ENCODE measurements at places on chromosomes 1 and 21.

- DNase-seq = no peak
Observed at GRCh38 chr1:228340686-228341449, 65.8 kb downstream of the TRIM11 start.

DNA sequence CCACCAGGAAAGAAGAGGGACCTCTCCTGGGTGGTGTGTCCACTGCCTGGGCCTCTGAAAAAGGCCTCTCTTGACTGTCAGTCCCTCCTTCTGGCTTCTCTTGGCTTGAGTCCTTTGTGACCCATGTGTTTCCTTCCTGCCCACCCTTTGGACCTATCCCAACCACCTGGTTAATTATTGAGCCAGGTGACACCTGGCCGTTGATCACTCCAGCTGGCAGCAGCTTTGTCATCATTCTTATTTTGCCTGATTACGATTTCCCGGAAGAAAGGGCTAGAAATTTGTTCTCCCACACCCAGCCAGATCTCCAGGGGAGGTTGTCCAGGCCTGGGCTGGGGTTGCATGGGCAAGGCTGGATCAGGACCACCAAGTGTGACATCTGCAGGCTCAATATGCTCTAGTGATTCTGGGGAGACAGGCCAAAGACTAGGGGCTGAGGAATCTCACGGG is 24.8 kb downstream of the CSF1 start:
- no peak for DNase-seq

DNA sequence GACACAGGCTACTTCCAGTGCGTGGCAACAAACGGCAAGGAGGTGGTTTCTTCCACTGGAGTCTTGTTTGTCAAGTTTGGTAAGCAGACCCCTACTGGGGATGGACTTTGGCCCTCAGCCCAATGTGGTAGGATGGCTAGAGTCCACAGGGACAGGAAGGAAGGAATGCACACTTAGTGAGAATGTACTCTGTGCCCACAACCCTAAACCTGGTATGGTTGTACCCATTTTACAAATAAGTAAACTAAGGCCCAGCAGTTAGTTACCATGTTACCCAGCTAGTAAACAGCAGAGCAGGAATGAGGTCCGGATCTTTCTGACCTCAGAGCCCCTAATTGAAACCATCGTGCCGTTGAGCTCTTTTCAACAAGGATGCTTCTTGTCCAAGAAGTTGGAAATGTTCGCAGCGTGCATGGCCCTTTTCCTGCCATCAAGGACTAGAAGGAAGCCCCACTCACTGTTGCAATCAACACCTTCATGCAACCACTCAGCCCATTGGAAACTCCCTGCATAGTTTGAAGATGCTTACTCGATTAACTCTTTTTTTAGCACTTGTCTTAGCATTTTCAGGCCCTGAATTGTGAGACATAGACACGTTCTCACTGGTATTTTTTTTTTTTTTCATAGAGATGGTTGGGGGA is 153.4 kb upstream of the UBE2U start:
- no peak for DNase-seq

DNA sequence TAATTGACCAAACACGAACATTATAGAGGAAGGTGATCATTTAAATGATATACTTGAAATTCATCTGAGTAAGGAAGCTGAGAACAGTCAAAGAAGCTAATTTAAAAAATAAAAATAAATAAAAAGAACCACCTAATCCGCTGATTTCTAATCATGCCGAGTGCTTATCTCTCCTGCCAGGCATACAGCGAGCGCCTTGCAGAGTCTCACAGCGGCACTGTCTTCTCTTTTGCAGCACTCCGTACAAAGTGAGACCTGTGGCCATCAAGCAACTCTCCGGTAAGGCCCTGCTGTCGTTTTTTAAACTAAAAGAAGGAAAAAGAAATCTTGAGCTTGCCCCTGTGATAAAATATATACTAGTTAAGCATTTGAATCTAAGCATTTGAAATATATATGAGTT is 45.3 kb downstream of the PDE9A start:
- no peak for DNase-seq

DNA sequence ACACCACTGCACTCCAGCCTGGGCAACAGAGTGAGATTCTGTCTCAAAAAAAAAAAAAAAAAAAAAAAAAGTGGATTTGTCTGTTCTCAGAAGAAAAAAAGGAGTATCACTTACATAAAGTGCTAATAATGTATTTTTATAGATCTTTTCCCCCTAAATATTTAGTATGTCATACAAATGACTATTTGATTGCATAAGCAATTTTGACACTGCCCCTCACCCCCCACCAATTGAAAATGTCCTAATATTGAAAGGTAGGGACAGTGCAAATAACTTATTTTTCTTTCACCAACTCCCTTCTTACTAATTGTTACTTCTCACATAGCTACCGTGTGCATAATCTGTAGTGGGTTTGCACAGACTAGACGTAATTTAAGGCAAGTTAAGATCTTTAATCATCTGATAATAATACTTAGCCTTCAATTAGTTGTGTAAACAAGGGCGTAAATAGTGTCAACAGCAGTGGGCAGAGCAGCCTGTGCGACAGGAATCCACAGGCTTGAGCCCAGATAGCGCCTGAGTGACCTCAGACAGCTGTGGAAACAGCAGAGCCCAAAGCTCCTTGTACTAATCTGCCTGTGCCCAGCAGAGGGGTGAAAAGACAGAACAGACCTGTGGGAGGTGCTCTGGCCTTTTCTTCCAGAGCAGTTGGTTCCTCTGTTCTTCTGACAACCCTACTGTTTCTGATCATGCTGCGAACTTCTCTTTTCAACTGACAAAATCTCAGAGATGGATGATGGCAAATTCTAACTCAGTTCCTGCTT is 4.5 kb upstream of the IER5 start:
- DNase-seq = peak; percentile 47

- no peak for DNase-seq
Observed at GRCh38 chr1:61642475-61643232, 82.3 kb downstream of the TM2D1 start.

DNA sequence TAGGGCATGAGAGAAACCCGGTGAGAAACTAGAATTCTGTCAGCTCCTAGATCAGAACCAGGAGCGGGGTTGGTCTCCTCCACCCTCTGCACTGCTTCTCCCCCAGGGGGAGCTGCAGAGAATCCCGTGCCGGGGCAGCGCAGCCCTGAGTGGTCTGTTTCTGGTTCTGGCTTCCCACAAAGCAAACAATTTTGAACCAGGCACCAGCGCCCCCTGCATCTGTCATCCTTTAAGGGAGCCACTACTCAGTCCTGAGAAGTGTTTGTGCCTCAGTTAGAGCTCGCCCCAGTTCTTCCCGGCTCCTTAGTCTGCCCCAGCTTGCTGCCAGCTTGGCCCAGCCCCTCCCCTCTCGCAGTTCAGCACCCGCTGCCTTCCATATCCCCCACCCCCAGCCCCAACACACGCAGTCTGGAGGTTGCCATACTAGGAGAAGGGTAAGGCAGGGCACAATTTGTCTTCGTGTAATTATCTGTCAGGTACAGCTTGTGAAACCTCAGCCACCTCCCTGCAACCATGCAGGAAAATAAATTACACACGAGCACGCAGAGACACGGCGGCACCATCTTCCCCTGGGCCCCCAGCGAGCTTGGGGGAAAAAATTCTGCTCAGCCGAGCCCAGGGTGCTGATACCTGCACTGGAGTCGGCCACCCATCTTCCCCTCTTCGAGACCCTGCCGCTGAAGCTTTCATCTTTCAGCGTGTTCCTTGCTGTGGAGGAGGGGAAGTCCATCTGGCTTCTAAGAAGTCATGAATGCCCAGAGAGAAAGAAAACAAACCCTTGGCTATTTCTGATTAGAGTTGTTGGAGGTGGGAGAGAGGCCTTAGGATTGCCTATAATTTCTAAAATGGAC is 62.6 kb upstream of the CD1D start:
- DNase-seq = peak; percentile 29

- DNase-seq = no peak
Observed at GRCh38 chr1:230210981-230211336, 143.9 kb downstream of the GALNT2 start.

- no peak for DNase-seq
Observed at GRCh38 chr1:200134116-200134515, 106.6 kb downstream of the NR5A2 start.

- no peak for DNase-seq
Observed at GRCh38 chr1:225685476-225686176, 32.7 kb upstream of the ENAH start.

GRCh38 chr1:66613187-66613586 is 79.2 kb downstream of the SGIP1 start:
- DNase-seq = no peak

DNA sequence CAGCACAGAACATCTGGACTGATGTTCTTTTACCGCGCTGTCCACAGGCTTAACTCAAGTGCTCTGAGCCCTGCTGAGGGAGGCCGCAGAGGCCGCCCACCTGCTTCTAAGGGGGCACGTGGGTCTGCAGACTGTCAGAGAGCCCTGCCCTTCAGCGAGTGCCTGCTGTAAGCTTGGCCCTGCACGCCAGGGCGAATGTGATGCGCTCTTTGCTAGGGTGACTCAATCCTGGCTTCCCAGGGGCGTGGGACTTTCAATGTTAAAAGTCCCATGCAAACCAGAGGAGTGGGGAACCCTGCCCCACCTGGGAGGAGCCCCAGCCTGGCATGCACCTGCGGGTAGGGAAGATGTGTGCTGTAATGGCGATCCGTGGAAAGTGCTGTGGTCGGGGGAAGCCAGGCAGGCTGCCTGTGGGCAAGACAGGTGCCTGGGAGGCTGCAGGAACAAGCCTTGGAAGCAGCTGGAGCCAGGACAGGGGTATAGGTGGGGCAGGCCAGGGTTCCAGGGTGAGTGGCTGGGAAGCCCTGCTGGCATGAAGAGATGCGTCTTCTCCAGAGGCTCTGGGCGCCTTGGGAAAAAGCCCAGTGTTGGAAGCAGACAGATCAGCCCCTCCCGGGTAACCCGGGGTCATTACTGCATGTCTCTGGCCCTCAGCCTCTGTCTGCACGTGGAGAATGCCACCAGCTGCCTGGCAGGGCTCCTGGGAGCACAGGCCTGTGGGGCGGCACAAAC is 594 bp upstream of the PANK4 start:
- peak; percentile 82 for DNase-seq

DNA sequence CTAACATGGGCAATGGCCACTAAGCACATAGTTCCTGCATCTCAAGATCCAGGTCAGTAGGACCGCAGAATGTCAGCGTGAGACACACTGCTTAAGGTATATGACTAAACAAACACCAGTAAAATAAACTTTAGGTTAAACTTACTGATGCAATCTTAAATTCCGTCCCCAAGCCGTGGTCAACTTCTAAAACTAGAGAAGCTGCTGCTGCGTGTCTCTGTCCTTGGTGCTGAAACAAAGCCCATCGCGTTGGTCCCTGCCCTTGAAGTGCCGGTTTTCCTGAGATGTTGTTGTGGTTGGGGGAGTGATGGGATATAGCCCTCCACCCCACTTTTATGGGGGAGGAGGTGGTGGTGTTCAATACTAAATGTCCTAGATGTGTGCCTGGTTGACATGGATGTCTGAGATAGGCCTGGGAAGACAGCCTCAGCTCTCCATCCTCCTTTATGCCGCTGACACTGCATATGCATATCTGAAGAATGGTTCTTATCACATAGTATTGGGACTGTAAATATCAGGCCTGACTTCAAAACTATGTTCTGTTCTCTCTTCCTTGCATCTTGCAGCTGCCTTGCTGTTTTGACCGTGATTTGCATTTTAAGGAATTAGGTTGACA is 72.0 kb upstream of the KCNA3 start:
- peak; percentile 42 for DNase-seq

GRCh38 chr1:91555821-91556531 is 55.3 kb downstream of the CDC7 start:
- no peak for DNase-seq

- no peak for DNase-seq
Observed at GRCh38 chr21:42790520-42791065, 88.7 kb downstream of the WDR4 start.

All from MG63 (cell line).